ENCODE measurements at places on chromosomes 5 and 9.

GRCh38 chr9:122222791-122223190 lies 6.0 kb downstream of the LHX6 start:
- no peak for DNase-seq

GRCh38 chr9:117178596-117179375 lies 236.1 kb downstream of the ASTN2 start:
- no peak for DNase-seq

- DNase-seq: no peak
These were observed 9.0 kb downstream of the OR1J1 start for GRCh38 chr9:122468735-122469134.

- no peak for DNase-seq
These were observed 59.1 kb upstream of the TMC1 start for GRCh38 chr9:72462340-72462739.

DNA sequence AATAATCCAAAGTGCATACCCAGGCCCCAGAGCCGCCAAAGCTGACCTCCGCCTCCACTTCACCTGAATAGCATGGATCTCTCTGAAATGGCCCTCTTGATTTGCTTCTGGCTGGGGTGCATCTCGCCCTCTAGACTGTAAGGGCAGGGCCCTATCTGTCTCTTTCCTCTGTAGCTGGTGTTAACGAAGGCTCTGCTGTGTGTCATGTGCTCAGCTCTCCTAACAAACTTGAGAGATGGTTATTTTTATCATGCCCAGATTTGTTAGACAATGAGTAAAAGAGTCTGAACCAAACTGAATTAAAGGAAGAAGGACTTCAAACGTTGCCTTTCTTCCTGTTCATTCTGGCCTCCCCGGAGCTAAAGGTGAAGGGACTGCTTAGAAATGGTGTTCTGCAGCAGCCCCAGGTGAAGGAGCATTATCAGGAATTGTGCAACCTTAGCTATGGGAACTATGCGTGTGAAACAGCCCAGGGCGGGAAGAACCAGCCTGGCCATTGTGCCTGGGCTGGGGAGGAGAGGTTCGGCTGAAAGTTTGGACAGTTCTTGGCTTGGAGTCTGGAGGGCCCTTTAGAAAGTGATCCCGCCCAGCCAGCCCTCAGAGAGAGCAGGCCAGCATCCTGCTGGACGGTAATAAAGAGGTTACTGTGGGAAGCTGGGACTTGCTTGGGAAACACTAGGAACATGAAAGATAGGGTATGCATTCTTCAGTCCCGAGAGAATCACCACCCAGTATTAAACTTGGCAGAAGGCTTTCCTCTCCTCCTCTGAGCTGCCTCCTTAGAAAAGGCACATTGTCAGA lies 73.5 kb downstream of the WWC1 start:
- DNase-seq: no peak

GRCh38 chr9:15138357-15138686 lies 168.7 kb downstream of the TTC39B start:
- no peak for DNase-seq

Data from cerebellar nuclear complex (tissue), 1 donor.